NCI-H524 (cell line): ENCODE measurements at places on chromosomes 1 and 21.
A peak's percentile ranks its signal among the peaks of the same experiment; 100 is the strongest.

GRCh38 chr21:35965699-35966098, 94.6 kb downstream of the SETD4 start:
- no peak for DNase-seq

DNA sequence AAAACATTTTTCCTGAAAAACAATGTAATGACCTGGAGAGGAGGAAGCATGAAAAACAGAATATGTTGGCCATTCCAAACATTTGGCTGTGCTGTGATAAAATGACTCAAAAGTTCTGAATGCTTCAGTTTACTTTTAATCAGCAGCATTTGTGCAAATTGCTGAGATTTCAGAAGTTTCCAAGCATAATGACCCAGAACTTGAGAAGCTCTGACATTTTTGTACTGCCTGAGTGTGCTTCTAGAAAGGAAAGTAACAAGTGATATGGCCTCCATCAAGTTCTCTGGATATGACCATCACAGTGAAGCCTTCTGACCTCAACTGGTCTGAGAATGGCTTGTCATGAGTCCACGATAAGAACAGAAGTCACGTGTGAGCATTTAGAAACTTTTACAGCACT, 283.4 kb upstream of the ZRANB2 start:
- DNase-seq, result no peak

- DNase-seq, result no peak
Measured at GRCh38 chr1:22284906-22285548, 142.1 kb upstream of the WNT4 start.

DNA sequence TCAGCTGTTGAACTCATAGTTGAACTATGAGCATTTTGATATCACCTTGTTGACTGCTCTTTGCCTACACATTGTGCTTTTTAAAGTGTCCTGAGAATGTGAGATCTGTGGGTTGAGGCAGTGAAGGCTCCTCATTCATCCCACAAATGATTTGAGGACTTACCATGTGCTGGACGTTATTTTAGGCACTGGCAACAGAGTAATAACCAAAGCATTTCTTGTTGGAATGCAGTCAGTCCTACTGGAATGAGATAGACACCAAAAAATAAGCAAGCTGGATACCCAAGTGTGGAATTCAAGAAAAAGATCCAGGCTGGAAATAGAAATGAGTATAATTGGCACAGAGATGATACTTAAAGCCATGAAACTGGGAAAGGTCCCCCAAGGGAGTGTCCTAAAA, 73.4 kb downstream of the ZP4 start:
- no peak for DNase-seq

DNA sequence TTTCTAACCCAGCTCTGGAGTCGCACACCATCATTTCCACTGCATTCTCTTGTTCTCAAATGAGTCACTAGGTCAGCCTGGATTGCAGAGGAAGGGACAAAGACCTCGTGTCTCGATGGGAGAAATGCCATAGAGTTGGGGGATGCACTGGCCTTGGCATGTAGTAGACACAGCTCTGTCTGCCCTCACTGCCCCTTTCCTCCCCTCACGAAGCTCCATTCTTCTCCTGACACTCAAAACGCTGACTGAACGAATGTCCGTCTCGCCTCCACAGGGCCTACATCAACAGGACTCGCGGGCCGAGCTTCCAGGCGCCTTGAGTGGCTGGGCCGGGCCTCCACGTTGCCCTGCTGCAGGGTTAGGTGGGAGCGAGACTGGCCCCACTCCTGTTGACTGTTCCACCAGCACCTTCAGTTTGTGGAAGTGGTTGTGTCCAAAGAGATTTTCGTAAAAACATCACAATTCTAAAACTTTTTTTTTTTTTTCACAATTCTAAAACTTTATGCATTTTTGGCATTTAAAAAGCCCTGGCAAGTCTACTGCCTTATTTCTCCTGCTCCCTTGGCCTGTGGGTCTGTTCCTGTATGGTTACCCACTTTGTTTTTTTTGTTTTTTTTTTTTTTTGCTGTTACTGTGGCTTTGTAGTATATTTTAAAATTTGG, 18.8 kb downstream of the PKNOX1 start:
- DNase-seq, result no peak

- no peak for DNase-seq
Measured at GRCh38 chr1:185432948-185433347, 115.9 kb upstream of the IVNS1ABP start.

DNA sequence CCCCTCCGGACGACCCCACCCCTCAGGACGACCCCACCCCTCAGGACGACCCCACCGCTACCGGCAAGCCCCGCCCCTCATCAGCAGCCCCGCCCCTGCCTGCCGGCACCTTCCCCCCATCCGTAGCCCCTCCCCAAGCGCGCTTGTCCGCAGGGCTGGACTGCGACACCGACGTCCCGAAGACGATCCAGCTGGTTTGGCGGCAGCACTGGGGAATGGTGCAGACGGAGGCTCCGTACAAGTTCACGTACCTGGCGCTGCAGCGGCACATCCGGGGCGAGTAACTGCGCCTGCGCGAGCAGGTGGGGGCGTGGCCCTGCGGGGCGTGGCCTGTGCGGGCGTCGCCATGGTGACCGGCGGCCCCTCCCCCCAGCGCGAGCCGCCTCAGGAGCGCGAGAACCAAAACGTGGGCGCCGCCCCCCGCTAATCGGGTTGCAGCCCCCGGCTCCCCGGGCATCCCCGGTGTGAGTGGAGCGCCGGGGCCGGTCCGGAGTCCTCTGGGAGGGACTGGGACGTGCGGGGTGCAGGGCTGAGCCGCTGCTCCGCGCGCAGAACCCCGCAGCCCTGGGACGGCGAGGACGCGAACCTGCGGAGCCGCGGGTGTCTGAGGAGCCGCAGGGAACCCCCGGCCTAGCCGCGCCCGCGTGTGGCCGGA, 4.9 kb downstream of the RNF223 start:
- DNase-seq, result no peak

DNA sequence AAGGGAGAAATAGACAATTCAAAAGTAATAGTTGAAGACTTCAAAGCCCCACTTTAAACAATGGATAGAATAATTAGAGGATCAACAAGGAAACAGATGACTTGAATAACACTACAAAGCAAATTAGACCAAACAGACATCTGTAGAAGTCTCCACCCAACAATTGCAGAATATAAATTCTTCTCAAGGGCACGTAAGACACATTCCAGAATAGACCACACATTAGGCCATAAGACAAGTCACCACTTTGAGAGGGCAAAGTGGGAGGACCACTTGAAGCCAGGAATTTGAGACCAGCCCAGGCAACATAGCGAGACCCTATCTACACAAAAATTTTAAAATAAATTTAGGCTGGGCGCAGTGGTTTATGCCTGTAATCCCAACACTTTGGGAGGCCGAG, 20.5 kb upstream of the RNF186 start:
- DNase-seq, result no peak

DNA sequence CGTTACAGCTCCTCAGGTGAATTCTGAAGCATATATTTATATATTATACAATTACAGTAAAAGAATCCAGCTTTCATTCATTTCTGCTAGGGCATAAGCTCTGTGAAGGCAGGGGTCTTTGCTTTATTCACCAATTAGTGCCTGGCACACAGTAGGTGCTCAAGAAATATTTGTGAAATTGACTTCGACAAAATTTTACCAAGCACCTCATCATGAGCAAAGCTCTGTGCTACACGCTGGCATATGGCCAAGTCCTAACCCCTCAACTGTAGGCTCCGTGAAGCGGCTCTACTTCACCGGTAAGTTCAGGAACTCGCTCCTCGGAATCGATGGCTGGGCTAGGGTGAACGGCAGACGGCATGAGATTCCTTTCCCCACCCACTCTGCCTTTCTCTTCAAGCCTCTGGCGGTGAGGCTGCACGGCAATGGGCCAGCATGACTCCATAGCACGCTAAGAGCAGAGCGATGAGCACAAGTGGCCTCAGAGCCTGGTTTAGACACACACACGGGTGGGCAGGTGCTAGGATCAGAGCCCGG, 8.7 kb downstream of the C1orf174 start:
- DNase-seq, result no peak

DNA sequence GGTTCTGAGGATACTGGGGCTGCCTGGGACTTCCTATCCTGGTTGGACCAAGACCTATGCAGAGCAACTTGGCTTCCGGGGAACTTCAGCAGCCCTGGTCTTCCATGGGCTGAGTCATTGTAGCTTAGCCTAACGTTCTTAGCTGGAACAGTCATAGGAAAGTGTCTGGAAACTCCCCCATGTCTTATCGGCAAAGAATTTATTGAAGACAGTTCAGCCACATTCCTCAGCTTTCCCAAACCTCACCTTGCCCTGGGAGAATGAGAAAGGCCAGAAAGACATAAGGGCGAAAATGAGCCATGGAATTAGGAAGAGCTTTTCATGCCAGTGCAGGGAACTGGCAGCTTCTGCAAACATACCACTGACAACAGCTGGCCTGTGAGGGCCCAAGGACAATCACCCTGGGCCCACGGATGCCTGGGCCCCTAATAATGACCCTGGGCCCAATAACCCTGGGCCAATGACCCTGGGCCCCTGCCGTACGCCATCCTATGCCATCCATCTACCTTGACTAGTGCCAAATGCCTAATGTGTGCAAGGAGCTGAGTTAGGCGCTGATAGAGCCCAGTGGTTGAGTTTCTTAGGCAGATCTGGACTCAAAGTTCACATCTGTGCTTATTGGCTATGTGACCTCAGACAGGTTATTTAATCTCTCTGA, 114.4 kb upstream of the GADD45A start:
- no peak for DNase-seq

- no peak for DNase-seq
Measured at GRCh38 chr1:22494144-22494543, 42.5 kb downstream of the ZBTB40 start.

DNA sequence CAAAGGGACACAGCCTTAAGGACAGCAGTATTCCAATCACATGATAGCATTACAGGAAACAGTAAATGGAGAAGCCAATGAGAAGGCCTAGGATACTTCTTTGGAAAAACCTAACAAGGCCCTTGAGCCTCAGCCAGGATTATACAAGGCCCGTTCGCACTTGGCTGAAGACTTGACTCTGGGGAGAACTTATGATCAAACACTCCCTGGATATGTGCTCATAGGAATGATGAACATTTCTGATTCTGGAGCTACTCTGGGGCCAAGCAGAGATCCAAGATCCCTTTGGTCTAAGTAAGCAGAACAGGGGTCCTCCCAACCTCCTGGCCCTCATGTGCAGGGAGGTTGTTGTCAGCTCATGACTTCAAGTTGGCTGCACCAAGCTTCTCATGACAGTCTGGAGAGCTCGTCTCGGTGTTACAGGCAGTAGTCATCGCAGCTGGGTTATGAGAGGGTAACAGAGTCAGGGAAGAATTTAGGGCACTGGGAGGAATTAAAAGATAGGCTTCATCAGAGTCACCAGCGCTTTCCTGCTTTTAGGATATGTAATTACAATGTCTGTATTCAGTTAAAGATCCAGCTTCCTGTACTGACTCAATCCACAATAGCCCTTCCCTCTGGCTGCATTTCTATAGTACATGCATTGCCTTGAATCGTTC, 92.5 kb upstream of the IRF2BP2 start:
- no peak for DNase-seq

- no peak for DNase-seq
Measured at GRCh38 chr1:60113596-60113995, 40.0 kb upstream of the C1orf87 start.

GRCh38 chr1:90902672-90903071, 119.2 kb downstream of the ZNF644 start:
- no peak for DNase-seq

- DNase-seq, result no peak
Measured at GRCh38 chr1:67723620-67724019, 38.6 kb downstream of the GADD45A start.

GRCh38 chr1:13990939-13991338, 291.0 kb downstream of the PRDM2 start:
- DNase-seq, result no peak

DNA sequence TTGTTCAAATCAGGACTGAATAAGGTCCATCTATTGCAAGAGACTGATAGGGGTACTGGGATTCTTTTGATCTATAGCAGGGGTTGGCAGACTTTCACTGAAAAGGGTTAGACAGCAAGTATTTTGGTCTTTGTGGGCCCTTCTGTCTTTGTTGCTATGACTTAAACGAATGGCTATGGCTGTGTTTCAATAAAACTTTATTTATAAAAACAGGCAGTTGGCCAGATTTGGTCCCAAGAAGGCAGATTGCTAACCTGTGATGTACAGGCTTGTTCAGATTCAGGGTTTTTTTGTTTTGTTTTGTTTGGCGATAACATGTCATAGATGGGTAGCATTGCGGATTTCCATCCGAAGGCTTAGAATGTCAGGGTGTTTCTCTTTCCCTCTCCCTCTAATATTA, 3.9 kb upstream of the BACE2 start:
- no peak for DNase-seq

DNA sequence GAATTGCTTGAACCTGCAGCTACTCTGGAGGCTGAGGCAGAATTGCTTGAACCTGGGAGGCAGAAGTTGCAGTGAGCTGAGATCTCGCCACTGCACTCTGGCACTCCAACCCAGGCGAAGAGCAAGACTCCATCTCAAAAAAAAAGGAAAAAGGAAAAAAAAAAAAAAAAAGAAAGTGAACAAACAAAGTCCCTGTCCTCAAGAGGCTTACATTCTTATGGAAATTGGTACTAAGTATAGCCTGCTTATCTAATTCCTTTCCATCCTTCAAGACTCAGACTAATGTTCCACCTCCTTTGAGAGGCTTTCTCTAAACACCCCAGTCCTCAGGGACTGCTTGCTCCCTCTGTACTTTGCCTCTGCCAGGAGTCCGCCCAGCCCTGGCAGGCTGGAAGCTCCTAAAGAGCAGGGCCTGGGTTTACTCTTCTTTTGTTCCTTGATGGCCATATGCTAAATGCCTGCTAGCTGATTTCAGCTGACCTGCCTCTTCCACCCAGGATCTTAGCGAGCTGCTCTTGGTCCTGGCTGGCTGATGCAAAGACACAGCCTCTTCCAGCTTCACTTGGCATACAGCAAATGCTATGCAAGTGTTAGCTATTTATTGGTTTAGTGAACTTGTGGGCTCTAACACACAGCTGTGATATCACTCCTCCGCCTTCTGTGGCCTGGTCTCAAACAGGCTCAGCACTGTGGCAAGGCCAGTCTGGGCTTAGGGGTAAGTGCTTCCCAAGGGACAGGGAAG, 9.8 kb downstream of the SLC9A1 start:
- DNase-seq, result peak; percentile 84

DNA sequence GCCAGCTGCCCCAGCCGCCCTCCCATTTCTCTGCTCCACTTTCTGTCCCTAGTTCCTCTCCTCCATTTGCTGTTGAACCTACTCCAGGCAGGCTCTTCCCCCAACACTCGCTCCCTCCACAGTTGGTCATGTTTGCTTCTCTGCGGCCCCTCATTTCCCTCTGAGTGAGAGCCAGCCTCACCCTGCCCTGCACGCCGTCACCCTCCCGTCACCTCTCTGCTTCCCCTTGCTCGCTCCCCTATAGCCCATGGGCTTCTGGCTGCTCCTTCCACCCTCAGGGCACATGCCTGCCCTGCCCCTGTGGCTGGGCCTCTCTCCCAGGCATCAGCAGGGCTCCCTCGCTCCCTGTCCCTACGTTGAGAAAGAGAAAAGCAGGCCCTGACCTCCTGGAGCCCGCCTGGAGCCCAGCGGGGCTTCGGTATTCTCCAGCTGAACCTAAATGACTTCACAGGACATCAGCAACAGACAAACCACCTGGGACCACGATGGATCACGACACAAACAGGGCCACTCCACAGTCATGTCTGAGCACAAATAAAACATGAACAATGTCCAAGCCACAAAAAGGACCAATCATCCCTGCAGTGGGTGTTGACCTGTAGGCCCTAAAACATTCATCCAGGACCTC, 13.3 kb upstream of the THEMIS2 start:
- DNase-seq, result no peak
